Activated CD4-positive, alpha-beta T cell treated with anti-CD3 and anti-CD28 coated beads, Interleukin-2, amount 50 U/mL, for 1 hour (primary cell): ENCODE measurements at places on chromosomes 3 and 15.

DNA sequence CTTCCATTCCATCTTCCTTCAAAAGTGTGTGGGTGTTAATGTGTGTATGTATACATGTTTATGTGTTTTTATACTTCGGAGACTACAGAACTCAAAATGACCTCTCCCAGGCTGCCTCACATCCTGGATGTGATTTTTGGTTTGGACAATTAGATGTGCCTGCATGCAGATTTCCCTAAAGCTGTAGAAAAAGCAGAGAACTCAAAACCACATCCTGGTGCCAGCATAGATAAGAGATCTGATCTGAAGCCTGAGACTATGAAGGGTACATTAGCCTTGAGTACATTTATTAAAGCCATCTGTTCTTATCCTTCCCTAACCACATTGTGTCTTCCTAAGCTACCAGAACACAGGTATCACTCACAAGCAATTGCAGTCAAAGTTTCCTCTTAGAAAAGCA lies 319.4 kb upstream of the RASGRP1 start:
- DNase-seq, result no peak

GRCh38 chr3:128073185-128073725 lies 21.0 kb downstream of the SEC61A1 start:
- no peak for DNase-seq

GRCh38 chr3:111846717-111847116 lies 12.3 kb upstream of the PHLDB2 start:
- DNase-seq, result no peak

DNA sequence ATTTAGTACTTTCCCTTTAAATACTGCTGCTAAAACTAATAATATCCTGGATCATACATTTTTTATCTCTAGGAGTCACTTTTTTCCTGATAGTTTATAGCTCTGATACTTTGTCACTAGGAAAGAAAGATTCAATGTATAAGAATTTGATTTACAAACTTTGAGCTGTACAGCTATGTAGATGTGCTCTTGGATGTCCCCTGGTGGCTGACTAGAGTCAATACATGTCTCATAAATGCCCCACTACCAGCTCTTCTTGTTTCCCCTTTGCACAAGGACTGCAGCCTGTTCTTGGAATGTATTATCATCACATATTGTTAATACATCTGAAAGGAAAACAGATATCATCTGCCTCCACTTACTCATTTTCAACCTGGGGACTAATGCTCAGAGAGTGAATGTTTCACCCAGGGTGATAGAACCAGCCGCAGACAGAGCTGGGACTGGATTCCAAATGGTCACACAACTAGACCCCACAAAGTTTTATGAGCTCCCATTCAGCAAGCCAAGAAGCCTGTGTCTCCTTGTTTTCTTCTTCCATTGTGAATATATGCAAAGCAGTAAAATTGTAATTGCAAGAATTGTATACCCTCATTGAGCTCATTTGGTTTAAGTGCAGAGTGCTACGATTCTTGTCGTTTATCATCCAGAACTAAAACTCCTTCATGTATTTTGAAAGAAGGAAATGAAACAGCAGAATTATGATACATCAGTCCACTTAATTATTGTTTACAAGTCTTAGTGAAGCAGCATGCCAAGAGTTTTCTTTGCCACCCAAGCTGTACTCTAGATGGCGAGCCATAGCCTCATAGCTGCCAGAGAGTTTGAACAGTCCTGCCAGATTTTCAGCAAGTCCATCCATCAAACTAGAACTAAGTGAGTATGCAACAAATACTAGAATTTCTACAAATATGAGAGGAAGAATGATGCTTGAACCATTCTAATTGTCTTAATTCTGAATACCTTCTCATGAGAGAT lies 261.6 kb upstream of the LMCD1 start:
- DNase-seq, result peak; percentile 10

GRCh38 chr3:194872669-194872977 lies 186.9 kb downstream of the FAM43A start:
- no peak for DNase-seq

DNA sequence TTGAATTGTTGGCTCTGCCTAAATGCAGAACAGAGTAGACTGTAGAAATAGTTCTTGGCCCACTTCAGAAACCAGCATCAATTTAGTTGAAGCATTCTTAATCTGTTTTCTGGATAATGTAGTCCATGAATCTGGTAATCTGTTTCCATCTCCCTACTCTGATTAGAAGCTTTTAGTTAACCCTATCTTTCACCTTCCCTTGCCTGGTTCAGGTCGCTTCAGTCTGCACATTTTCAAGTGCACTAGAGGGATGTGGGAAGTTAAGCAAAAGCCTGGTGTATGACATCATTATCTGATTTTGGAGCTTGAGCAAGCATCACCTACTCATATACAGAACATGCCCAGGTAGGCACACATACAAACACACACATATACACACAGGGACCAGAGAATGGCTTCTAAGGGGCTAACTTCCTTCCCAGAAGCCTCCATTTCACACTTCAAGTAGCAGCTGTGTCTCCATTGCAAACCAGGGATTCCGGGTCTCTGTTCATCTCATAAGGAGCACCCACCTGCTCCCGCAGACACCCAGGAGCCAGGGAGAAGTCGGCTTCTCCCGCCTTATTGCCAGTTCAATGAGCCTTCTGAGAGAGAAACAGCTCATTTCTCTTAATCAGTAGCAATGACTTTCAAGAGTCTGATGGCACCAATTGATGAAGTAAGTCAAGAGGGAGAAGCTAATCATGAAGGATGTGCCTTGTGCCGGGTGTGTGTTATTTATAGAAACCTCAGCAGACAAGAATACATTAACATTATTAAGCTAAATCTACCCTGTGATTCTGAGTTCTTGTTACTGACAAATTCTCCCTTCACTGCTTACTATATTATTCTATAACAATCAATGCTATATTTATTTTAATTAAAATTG lies 347.9 kb upstream of the STAC start:
- no peak for DNase-seq

DNA sequence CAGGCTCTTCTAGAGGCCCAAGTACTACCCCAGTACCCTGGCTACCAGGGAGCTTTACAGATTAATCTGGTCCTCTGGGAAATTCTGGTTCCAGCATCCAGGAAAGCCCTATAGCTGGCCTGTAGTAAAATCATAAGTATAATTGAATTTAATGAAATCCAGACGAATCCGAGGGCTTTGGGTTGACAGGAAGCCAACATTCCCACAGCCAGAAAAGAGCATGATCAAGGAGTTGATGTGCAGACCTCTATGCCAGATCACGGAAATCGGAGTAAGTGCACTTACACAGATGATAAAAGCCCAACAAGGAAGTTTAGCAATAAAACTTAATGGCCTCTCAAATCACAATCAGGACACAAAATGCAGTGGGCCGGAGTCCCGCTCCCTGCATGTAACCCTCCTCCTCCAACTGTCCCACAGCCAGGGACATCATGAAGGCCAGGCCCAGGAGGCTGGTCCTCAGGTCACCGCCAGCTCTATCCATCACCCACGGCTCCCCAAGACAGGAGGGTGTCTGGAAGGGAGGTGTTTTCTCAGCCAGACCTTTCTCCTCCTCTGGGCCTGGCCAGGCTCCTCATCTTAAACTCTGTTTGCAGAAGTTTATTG lies 62.8 kb upstream of the SEC22A start:
- no peak for DNase-seq

DNA sequence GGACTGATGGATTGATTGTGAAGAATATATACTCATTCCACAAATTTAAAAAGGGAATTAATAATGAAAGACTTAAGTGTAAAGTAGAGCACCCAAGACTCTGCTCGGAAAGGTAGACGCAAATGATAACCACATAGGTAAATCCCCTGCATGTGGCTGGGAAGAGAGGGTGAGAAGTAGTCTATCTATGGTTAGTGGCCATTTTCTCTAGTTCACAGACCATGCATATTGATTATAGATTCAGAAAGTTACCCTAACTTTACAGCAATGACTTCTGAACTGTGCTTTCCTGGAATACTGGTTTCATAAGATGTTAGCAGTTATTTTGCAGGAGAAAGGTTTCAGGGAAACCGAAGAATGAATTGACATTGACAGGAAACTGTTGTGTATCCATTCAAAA lies 51.7 kb downstream of the CASR start:
- no peak for DNase-seq

DNA sequence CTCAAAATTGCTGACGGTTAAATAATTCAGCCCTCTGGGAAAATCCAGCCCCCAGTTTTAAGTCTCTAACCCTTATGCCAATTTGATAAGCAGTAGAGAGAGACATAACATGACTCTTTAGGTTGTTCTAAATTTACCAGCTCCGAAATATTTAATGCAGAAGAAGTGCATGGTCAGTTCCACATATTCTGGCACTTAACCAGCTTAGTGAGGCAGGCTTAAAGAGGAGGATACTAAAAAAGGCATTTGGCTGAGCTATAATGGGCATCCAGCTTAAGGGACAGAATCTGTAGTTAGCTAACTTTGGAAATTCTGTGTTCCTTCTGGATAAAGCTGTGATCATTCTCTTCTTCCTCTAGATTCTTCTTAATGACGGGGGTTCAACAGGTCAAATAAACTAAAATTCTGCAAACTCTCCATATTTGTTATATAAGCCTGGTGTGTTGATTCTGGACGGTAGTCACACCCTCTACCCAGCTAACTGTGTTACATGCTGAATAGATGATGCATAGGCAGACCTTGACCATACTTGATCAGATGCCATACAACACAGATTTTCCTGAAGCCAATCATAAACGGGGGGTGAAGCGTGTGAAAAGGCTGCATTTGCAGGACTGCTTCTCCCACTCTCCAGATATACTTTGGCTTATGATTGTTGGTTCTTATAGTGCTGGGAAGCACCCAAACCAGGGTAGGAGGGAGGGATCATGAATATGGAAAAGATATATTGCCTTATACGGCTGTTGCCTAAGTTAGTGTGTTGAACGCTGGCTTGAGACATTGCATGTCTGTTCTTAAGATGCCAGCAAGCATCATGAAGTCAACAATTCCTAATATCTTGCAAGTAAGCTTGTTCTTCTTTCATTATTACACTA lies 118.4 kb downstream of the FGF12 start:
- no peak for DNase-seq

- DNase-seq, result no peak
Observed at GRCh38 chr15:67922971-67923945, 83.4 kb upstream of the RNU6-1 start.

GRCh38 chr15:98609144-98609852 lies 39.0 kb upstream of the IGF1R start:
- DNase-seq, result no peak

DNA sequence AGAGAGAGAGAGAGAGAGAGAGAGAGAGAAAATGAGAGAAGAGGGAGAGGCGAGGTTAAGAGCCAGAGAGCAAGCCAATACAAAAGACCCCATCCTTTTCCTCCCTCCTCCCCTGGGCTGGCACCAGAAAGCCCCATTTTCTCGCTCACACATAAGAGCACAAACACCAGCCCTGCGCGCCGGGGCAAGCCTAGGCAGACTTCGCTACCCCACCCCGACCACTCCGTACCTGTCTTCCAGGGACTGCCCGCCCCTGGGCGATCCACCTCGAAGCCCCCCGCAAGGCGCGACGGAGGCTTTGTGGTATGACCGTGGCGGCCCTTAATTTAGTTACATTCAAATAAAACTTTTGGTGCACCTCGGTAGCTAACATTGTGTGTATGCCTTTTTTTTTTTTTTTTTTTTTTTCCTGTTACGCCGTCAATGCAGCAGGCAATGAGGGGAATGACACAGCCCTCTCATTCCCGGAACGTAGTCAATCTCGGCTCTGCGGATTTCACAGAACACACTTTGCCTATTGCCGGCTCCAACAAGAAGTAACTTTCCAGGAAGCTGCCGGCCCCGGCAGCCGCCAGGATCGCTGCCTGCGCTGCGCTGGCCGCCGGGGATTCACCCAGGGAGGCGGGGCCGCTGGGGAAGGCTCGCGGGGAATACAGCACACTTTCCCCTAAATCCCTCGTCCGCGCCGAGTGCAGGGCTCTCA lies 7.7 kb downstream of the BCL6 start:
- DNase-seq, result no peak

DNA sequence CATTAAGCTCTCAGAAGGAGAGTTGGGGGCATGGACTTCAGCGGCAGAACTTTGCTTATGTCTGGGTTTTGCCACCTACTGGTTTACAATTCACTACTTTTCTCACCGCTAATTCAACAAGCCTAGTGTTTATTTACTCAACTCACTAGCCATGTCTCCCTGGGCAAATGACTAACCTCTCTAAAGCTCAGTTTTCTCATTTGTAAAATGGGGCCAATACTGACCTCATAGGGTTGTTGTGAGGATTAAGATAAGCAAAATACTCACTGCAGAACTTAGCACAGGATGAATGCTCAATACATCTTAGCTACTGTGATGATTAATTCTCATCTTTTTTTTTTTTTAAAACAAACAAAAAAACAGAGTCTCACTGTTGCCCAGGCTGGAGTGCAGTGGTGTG lies 106.3 kb downstream of the CADPS start:
- DNase-seq, result no peak

GRCh38 chr15:95799286-95800200 lies 531.0 kb upstream of the NR2F2 start:
- no peak for DNase-seq

- DNase-seq, result peak; percentile 8
Observed at GRCh38 chr3:128878556-128879124, 780 bp upstream of the ACAD9 start.

DNA sequence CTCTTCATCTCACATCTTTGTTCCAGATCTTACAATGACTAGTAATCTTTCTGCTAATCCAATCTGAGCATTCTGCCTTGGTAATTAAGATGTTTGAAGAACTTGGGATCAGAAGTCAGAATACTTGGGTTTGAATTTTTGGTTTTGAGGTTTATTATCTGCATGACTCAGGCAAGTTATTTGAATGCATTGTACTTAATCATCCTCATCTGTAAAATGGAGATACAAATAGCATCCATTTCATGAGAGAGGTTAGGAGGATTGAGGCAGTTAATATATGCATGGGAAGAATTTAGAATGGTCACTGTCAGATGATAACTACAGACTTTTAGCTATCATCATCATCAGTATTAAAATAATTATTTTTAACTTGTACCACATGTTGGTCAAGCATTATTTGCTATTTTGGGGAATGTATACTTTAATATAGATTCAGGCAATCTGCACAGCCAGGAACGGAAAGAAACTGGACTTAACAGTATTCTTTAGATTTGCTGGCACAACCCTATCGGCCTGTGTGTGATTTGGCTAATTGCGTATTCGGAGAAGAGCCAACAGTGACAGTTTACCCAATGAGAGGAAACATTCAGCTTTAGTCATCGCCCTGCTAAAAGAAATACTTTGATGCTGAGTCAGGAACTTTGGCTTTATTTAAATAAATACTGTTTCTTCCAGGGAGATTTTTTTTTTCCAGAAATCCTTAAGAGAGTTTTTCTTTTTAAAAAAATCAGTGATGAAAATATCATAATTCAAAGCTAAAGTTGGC lies 600.0 kb downstream of the ROBO1 start:
- DNase-seq, result no peak
